ENCODE measurements at places on chromosomes 11 and 22.

DNA sequence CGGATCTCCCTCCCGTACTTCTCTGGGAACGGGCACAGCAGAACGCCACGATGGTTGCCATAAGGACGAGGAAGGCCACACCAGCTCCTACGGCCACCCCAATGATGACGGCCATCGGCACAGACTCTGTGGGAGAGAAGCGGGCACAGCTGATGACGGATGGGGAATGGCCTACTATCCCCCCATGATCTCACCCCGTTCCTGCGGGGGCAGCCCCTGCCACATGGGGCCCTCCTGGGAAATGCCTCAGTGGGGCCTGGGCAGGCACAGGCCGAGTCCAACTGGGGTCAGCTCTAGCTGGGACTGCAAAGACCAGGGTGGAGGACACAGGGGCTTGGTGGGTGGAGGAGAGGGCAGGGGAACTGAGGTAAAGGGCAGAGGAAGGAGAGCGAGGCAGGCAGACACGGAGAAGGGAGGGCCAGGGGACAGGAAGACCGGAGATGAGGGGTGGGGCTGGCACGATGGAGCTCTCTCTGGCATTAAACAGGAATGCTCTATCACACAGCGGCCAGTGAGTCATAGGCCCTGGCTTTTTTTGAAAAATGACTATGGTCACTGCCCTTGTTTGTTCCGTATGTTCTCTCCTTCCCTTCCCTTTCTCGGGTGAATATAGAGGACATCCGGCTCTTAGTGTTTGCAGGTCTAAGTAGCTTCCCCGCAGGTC lies 76.0 kb downstream of the ST3GAL4 start:
- ATAC-seq = peak; percentile 86

DNA sequence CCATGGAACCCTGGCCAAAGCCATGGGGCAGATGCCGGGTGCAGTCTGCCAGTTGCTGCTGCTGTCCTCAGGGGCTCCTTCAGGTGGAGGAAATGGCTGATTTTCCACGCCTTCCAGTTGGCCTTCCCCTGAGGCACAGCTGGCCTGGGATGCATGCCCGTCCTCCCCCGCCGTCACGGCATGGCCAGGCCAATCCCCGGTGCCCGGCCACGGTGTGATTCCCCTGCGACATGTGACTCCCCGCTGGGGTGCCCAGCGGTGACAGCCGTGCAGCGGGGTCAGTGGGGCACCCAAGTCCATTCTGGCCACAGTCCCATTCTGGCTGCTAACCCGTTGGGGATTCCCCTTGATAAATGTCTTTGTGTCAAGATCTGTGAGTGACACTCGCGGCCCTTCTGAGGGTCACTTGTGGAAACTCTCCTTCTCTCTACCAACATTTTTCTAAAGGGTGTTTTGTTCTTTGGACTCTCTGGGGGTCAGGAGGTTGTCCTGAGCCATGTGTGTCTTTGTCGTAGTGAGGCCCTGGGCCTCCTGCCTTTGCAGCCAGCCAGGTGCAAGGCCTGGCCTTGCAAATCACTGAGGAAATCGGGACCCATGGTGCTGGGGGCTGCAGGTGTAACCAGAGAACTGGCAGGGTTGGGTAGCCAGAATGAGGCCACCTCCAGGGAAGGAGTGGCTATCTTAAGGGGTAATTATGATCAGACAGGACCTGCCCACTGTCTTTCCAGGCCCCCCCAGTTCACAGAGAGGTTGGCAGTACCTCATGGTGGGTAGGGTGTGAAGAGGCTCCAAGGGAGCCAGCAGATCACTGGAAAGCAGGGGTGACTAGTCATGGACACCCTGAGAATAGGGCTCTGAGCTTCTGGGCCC lies 37.1 kb downstream of the KCNQ1OT1 start:
- ATAC-seq = no peak

- ATAC-seq = peak; percentile 80
These were observed at the start of gene PDGFD for GRCh38 chr11:104164028-104164520. TSS of gene PDGFD (minus strand) at chr11:104164147.

DNA sequence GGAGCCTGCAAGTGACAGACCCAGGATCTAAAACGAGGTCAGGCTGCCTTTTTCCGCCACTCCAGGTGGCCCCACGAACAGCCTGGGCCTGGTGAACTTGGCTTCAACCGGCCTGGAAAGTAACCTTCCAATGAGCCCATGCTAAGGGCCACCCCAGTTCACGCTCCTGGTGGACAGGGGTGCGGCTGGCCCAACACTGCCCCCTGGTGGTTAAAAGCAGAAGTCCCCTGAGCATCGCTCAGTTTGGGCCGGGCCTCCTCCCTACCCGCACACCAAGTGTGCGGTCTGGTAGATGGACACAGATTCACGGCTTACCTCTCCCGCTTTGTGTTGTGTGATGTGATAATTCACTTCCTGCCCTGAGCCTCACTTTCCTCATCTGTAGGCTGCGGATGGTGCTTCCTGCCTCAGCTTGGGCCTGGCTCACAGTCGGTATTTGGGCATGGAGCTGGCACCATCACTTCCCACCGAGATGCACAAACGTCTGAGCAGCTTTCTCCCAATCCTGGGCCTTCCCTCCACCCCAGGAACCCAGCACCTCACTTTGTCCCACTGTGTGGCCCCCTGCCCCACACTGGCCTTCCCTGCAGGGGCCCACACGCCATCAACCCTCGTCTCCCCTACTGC lies 13.7 kb upstream of the SEC14L3 start:
- ATAC-seq = peak; percentile 86

GRCh38 chr22:35883031-35883620 lies 145.5 kb downstream of the RBFOX2 start:
- peak; percentile 68 for ATAC-seq

- no peak for ATAC-seq
These were observed 21.0 kb upstream of the ANO1 start for GRCh38 chr11:70057080-70057479.
